ENCODE measurements at places on chromosomes 2 and 18.

DNA sequence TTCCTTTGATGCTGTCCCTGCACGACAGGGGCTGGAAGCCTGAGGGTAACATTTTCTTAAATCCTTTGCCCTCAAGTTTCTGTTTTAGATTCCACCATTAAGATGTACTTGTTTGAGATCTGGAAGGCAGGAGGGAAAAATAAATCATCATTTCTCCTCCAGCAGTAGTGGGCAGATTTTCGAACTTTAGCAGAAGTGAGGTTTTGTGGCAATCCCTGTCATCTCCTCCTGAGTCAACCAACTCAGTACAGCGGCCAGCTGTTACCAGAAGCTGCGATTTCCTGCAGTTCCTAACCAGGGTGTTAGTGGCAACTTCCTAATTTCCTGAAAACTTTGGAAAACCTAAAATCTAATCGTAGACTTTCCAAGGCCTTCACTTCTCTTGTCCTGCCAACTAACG is 517.2 kb upstream of the ACVR2A start:
- peak; percentile 30 for DNase-seq

DNA sequence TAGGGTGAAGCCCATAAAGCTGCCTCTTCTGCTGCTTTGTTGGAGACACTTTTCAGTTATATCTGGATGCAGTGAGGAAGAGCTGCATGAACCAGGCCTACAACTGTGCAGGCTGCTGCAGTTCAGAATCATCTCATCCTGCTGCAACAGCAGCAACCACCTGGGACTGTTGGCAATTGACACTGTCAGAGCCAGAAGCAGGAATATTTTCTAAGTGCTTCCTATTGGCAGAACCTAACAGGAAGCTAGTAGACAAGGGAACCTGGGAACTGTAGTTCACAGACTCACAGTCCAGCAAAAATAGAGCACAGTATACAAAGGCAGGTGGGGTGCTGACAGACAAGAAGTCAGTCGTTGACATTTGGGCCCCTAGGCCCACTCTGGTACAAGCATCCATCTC is 452.9 kb upstream of the SPRED2 start:
- DNase-seq = no peak

GRCh38 chr2:211822686-211823335 is 715.8 kb downstream of the ERBB4 start:
- DNase-seq = no peak

GRCh38 chr18:38751898-38752297 is 1186.3 kb upstream of the CELF4 start:
- no peak for DNase-seq

DNA sequence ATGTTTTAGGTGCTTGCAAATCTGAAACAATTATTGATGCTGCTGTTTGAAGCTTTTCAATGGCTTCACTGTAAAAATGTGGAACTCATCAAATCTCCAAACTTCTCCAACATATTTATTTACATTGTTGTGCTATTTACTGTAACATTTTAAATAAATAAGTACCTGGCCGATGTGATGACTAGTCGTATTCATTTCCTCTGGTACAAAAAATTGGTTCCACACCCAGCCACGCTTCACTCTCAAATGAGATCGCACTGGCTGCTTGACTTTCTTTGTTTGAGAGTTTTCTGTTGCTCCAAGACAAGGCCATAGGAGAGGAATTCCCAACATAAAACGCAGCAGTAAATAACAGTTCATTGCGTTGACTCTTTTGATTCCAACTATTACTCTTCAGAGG is 32.0 kb downstream of the CDH19 start:
- DNase-seq = no peak

GRCh38 chr2:241777170-241777685 is 606 bp downstream of the GAL3ST2 start:
- DNase-seq = no peak

- no peak for DNase-seq
These were observed 297.9 kb downstream of the RDH14 start for GRCh38 chr2:18262601-18263000.

DNA sequence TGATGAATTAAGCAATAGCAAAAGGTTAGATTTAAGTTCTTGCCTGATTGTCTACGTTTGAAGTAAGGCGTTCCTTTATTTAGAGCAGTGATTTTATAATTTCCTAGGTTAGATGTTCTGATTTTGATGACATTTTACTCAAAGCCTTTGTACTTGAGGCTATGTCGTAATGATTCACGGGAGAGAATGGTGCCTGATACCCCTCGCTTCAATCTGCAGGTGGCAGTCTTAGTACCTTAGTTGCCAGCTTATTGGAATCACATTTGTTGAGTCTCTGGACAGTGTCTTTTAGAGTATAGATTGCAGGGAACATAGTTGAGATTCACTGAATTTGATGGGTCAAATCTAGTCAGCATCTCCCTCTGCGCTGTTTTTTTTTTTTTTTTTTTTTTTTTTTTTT is 89.5 kb downstream of the BIRC6 start:
- DNase-seq = no peak

- DNase-seq = no peak
These were observed 1.4 kb downstream of the ACTR1B start for GRCh38 chr2:97662386-97662894.

GRCh38 chr2:42706836-42707235 is 57.1 kb downstream of the OXER1 start:
- no peak for DNase-seq

DNA sequence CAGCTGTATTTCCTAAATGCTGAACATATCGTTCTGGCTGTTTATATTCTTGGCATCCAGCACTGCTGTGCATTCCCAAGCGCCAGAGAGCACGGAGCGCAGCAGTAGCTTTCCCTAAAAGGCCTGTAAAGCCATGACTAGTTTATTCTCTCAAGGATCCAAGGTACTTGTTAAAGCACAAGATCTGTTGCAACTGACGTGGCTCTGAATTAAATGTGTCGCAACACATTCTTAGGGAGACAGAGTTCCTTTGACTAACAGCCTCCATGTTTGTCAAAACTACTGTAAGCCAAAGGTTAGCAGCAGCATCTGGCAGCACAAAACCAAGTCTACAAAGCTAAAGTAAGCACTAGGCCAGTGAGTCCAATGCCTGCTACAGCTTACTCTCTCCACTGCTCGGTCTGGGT is 188.6 kb upstream of the FN1 start:
- DNase-seq = peak; percentile 93

DNA sequence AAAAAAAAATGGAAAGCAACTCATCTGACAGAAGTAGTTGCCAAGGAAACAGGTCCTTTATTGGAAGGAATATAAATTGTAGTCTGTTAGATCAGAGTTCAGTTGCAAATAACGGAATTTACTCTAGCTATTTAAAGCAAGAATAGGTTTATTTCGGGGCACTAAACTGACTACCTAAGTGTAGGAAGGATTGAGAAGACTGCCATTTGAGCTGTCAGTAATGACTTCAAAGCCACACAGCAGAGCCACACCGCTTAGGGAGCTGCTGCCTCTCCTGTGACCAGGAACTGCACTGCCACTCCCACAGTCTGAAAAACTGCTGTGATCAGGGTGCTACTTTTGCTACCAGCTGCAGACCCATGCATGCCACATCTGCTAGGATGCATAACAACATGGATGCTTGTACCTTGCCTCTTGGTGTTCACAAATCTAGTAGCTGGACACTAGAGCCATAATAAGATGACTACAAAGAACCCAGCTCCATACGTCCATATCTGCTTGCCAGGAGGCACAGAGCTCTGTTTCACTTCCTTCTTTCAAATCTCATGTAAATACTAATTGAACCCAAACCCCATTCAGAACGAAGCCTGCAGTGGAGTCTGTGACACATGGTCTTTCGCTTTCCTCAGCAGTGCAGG is 2.2 kb downstream of the DSG2 start:
- no peak for DNase-seq

DNA sequence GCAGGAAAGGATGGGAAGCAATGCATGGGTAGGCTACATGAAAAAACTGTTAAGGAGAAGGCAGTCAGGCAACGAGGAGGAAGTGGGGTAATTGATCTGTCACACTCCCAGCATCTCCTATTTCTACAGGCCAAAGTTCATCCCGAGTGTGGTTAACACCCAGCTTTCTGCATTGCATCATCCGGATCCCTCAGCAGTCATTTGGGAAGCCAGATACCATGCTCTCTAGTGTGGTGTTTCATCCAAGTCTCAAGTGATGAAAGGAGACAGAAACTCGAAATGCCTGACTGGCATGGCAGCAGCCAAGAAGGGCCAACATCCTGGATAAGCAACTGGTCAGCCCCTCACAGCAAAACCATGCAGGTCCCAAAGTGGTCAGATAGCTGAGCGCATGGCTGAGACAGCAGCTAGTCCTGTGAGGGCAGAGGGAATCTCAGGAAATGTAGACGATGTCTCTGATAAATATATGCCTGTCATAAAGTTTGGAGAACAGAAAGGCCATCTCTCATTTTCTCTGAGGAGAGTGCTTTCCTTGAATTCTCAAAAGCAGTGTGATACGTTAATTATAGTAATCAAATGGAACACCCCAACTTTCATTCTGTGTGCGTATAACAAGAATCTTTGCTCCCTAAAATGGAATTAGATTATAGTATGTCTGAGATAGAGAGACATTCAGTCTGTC is 24.8 kb upstream of the HNRNPA3 start:
- peak; percentile 80 for DNase-seq

- no peak for DNase-seq
These were observed 91.1 kb upstream of the NOL4 start for GRCh38 chr18:34315591-34316352.

- DNase-seq = no peak
These were observed 38.9 kb downstream of the ADI1 start for GRCh38 chr2:3480352-3481010.

GRCh38 chr2:48939232-48939631 is 183.7 kb upstream of the LHCGR start:
- no peak for DNase-seq

DNA sequence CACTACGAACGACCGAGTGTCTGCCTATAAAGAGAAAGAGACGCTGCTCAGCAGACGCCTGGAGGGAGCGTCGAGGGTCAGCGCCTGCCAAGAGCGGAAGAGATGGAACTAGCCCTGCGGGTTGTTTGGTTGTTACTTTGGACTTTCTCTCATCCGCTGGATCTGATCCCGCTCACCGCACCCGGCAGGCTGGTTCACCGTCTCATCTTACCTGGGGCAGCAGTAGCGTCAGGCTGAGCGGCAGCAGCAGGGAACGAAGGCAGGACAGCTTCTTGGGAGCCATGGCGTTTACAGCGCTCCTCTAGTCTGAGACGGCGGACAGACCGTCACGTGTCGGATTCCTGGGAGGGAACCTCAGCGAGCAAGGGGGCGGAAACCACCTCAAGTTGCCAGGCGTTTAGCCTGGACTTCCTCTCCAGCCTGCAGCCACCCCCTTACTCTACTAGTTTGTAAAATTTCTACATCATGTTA is 1.9 kb downstream of the GLB1L start:
- DNase-seq = no peak

DNA sequence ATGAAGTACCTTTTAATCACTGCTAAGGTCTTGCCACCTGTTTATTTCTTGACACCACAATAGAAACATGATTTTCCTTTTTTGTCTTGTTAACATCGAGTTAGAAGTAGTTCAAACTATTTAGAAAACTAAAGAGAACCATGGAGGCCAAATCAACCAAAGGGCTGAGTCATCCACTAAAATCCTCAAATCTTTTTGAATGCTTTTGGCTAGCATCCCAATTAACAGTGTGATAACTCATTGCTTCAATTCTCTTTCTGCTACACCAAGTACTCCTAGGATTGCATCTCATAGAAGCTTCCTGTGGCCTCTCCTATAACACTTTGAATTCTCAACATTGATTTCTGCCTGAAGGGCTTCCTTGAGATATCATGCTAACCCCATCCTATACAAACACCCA is 159.9 kb upstream of the MMADHC start:
- DNase-seq = no peak

DNA sequence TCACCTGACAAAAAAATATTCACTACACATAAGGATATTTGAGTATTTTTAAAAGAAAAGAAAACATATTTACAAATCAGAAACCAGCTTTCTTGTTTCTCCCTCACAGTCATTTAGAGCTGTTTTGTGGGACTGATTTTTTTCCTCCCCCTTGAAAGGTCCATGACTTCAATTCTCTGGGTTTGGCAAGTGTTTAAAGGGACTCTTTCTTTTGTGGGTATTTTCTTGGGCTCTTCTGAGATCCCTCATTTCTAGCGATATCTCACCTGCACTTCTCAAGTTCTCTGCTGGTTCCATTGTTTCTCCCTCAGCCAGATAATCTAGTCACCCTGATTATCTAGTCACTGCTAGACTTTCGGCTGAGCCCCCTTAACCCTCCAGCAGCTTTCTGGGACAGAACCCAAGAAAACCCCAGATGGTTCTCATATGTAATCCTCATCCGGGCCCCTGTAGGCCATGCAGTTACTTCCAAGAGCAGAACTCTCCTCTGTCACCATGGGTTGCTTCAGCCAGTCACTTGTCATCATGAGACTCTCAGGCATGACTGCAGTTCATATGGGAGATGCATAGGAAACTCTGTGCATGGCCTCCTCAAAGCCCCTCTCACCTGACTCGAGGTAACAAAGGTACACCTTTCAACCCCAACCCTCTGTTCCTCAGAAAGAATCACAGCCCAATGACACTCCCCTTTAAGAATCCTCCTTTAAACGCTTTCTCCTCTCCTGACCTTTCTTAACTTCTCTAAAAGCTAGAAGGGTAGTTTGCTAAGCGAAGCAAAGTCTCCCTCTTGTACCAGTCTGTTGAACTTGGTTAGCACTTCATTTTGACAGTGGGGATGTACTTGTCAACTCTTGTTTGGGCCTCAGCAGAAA is 36.7 kb upstream of the ITGA4 start:
- DNase-seq = no peak
